Mesothelial cell of epicardium (in vitro differentiated cells): ENCODE measurements at places on chromosomes 4 and X. TPM values are rescaled to one million over a fixed set of nuclear protein-coding genes. Genes with fewer than 3 reads are reported as not detected.

DNA sequence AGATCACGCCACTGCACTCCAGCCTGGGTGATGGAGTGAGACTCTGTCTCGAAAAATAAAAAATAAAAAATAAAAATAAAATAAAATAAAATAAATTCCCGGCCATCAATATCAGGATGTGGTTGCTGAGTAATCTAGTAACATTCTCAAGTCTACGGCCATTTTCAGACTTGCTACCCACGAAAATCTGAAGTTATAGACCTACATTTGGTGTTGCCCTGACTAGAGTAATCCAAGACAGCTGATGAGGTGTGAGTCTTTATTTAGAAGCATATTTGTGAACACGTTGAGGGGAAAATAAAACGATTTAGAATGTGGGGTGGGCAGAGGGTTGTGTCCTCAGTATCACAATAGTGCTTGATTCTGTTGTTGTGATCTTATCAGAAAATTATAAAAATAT is 130.2 kb upstream of the MID1 start:
- no peak overlapping the region for H3K4me3 ChIP-seq
- no peak overlapping the region for H3K27ac ChIP-seq
- H3K27me3 ChIP-seq, result no peaks in the 10 kb centered on the region
- H3K4me1 ChIP-seq, result peaks cover 26% of the 10 kb centered on the region

DNA sequence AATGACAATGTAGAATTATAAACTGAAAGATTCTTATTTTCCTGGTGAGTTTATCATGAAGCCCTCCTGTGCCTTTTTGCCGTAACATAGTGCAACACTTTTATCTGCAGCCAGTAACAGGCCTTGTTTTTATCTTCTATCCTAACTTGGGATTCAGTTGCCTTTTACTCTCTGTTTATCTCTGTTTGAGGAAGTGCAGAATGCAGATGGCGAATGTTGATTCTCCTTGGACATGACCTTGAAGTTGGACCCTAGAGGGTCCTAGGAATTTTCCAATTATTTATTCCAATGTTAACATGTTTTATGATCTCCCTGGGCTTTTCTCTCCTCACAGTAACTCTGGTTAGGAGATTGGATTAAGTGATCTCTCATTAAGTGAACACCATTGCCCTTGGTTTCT is 165.0 kb downstream of the FMR1NB start:
- H3K27ac ChIP-seq, result no peak overlapping the region
- H3K27me3 ChIP-seq, result no peaks in the 10 kb centered on the region
- DNase-seq, result no peak
- H3K36me3 ChIP-seq, result no peaks in the 10 kb centered on the region

DNA sequence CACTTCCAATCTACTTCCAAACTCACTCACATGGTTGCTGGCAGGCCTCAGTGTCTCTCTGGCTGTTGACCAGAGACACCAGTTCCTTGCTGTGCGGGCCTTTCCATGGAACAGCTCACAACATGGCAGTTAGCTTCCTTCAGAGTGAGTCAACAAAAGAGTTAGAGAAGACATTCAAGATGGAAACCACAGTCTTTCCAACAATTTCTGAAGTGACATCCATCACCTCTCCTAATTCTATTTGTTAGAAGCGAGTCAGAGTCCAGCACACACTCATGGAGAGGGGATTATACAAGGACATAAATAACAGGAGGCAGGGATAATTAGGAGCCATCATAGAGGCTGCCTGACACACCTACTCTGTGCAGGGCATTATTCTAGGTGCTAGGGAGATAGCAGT is 62.5 kb upstream of the TMEM164 start:
- DNase-seq, result no peak
- no peaks in the 10 kb centered on the region for H3K27me3 ChIP-seq
- no peaks in the 10 kb centered on the region for H3K36me3 ChIP-seq

DNA sequence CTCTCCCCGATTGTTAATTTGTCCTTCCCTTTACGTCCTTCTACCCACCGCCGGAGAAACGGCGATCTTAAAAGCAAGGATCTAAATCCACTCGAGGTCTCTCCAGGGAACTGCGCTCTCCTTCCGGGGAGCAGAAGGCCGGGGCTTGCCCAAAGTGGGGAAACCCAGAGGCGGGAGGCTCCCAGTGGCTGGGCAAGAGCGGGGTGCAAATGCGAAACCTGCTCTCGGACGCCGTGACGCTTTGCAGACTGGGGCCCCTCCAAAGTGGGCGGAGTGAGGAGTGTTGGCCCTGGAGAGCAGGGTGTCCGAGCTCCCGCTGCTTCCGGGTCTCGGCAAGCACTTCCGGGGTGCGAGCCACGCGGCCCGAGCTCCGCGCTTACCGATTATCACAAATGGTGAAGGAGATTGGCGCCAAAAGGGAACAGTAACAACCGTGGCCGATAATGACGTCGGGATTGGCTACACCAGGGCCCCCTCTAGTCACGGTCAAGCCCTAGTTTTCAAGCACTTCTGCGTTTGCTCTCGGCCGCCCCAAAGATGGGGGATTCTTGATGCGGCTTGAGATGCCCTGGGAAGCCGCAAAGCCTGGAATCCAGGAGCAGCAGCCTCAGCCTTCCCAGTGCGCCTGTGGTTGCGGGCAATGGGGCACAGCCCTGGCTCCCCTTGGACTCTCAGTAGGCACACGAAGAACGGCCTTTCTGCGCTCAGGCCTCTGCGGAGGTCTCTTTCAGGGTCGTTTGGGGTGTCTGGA is 29.0 kb downstream of the HAND2 start:
- DNase-seq, result no peak
- peaks cover 3% of the 10 kb centered on the region for H3K36me3 ChIP-seq
- peak overlapping the region; percentile 4 for H3K27ac ChIP-seq
- H3K27me3 ChIP-seq, result peaks cover 22% of the 10 kb centered on the region
- peaks cover 21% of the 10 kb centered on the region for H3K4me1 ChIP-seq
- H3K4me3 ChIP-seq, result peak overlapping the region; percentile 20

DNA sequence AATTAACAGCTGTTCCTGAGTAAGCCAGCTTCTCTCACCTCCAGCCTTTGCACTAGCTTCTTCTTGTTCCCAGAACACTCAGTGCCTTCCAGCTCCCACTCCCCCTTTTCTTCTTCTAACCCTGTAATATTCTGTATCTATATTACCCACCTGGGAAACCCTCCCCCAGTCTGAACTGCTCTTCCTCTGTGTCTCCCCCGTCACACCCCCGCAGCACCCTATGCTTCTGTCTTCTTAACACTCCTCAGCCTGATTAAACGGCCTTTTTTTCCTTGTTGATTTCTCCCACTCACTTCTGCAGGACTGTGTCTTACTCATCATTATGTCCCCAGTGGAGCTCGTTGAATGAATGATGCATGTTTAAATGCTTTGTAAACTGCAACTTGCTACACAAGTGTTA is 9.0 kb upstream of the LONRF3 start:
- peaks cover 57% of the 10 kb centered on the region for H3K27me3 ChIP-seq
- DNase-seq, result no peak
- H3K4me3 ChIP-seq, result no peak overlapping the region
- no peak overlapping the region for H3K27ac ChIP-seq
- no peaks in the 10 kb centered on the region for H3K4me1 ChIP-seq
- no peaks in the 10 kb centered on the region for H3K36me3 ChIP-seq

DNA sequence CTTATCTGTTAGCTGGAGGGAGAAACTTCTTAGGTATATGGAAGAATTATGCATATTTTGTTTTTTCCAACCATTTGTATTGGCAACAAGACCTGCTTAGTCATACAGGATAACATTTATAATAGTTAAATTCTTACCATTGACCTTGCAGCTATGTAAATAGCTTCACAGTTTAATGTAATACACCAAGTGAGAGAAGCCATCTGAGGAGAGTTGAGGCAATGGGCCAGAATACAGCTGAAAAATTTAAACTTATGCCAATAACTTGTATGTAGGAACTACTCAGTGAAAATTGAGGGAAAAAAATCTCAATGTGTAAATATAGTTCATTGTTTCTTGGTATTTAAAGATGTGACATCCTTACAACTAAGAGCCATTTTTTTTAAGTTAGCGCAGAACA is 273.5 kb downstream of the DACH2 start:
- DNase-seq, result no peak
- no peak overlapping the region for H3K4me3 ChIP-seq
- no peaks in the 10 kb centered on the region for H3K4me1 ChIP-seq
- H3K27ac ChIP-seq, result no peak overlapping the region
- no peaks in the 10 kb centered on the region for H3K27me3 ChIP-seq

Gene DMD
- 76.4 to 96.0 TPM (median 79.4 TPM) in 3 replicates for total RNA-seq

Gene FGA
- total RNA-seq, result not detected in 3 replicates

Gene CSAG3
- not detected in 3 replicates for total RNA-seq

Gene SPANXB1
- total RNA-seq, result 4.2 to 5.3 TPM (median 4.6 TPM) in 3 replicates
